ENCODE measurements at places on chromosomes 1 and 21.

DNA sequence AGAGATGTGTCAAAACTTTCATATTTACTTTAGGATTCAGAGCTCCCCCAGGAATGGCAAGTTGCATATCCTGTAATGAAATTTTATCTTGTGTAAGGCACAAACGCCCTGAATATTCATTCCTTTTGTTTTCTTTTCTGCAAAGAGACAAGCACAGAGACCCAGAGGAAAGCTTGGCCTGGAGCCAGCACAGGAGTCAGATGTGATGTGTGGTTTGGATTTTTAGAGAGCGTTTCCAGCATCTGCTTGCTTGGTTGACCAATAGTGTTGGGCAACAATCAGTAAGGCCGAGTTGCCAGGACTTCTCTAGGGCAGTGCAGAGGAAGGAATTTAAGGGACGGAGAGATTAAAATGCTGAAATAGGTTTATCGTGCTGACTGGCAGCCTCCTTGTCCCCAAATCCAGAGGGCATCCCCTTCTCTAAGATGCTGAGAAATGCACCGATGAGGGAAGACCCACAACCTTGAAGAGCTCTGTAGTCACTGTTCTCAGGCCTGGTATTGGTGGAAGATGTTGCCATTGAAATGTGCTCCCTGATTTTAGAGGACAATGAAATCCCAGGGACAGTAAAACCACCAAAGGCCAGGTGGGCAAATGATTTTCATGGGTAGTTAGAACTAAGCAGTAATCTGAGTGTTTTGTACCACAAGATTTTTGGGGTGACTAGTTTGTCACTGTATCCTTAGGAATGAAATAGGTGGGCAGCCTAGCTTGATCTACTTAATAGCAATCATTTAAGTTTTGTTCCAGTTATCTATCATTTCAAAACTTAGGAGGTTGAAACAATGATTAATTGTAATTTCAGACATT is 37.9 kb upstream of the RHOU start:
- DNase-seq = no peak

DNA sequence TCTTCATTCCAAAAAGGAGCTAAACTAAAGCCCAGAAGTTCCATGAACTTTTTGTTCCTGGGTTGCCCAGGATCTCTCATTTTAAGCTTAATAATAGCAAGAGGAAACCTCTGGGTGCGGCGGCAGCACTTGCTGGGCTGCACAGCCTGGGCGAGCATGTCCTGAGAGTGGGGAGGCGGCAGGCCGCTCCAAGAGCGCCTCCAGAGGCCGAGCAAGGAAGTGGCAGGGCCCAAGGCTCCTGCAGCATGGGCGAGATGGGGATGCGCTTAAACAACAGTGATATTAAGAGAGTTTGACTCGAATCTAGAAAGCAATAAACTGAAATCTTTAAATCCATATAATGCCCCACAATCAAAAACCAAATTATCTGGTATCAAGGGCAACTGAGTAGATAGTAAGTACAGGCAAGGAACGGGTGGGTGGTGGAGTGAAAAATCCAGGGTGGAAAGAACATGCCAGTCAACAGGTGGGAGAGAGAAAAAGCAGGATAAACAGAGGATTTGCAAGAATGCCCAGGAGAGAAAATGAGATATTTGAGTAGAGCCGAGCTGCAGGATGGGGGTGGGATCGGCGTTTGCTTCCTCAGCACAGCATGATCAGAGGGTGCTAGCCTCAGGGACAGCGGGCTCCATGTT is 14.1 kb upstream of the TNR start:
- no peak for DNase-seq

DNA sequence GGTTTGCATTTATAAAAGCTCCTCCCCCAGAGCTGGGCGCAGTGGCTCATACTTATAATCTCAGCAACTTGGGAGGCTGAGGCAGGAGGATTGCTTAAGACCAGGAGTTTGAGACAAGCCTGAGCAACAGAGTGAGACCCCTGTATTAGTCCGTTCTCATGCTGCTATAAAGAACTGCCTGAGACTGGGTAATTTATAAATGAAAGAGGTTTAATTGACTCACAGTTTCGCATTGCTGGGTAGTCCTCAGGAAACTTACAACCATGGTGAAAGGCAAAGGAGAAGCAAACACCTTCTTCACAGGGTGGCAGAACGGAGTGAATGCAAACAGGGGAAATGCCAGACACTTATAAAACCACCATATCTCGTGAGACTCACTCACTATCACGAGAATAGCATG is 52.5 kb downstream of the ZNF684 start:
- DNase-seq = no peak

DNA sequence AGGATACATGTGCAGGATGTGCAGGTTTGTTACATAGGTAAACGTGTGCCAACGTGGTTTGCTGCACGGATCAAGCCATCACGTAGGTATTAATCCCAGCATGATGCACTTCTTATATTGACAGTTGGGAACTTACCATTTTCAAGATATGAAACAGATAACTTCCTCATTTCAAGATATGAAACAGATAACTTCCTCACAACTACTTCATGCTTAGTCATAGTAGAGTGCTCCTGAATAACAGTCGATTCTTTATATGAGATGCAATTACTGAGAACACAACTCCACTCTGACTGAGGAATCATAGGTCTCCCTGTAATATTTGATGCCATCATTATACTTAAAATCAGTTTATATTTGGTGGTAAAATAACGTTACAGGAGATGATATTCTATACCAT is 1124.3 kb downstream of the AMY1C start:
- DNase-seq = no peak

DNA sequence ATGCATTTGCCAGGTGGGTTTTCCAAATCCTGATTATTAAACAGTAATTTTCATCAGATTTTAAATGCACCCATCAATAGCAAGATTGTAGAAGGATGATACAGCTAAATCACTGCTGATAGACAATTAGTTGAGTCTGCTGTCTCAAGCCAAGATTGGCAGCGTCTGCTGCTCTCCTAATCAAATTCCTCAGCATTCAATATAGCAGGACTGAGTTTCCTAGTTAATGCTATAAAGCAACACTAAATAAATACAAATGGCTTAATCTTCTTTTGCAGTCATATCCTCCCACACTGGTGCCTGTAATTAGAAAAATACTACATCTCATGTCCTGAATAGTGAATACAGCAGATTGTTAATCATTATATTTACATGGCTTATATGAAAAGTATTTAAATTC is 1028.8 kb downstream of the ADGRL2 start:
- DNase-seq = no peak

- DNase-seq = no peak
Observed at GRCh38 chr1:183568176-183569021, 21.9 kb downstream of the NCF2 start.

DNA sequence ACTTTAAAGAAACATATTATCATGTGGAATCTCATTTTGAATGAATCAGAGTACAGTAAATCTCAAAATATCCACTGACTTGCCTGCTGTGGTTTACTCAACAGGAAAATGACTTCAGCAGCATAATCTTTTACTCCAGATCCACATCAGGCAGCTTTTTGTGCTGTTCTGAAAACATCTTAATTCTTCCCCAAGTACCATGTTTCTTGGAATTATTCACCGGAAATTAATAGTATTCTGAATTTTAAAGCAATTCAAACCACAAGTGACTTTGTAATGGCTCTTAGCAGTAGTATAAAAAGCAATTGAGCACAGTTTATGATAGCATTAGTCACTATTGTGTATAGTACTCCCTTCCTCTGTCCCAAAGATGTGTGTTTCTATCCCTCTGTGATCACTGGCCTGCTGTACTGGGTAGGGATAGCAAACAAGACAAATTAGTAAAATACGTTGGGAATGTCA is 64.2 kb upstream of the ERRFI1 start:
- no peak for DNase-seq

Measured in activated naive CD8-positive, alpha-beta T cell treated with anti-CD3 and anti-CD28 coated beads, Interleukin-2, amount 50 U/mL, for 16 hours (primary cell).